ENCODE measurements at places on chromosomes 16 and 17. TPM values are rescaled to one million over a fixed set of nuclear protein-coding genes. Genes with fewer than 3 reads are reported as not detected.

SLC47A1 gene
- 0.65 TPM for total RNA-seq

G6PC1 gene
- total RNA-seq = not detected

MPP3 gene
- not detected for total RNA-seq

FOXF1 gene
- total RNA-seq = not detected

TSNAXIP1 gene
- total RNA-seq = 0.39 TPM

CSH1 gene
- total RNA-seq = not detected

DYNLL2 gene
- total RNA-seq = 32.9 TPM

FBXL16 gene
- 8.8 TPM for total RNA-seq

KRT34 gene
- total RNA-seq = not detected

NOD2 gene
- 13.0 TPM for total RNA-seq

FOXN1 gene
- total RNA-seq = not detected

MT1G gene
- total RNA-seq = 26.8 TPM

ANKRD40CL gene
- not detected for total RNA-seq

BICDL2 gene
- total RNA-seq = 0.30 TPM

ZP2 gene
- total RNA-seq = not detected

CCL8 gene
- total RNA-seq = not detected

KRT39 gene
- not detected for total RNA-seq

SULT1A4 gene
- total RNA-seq = 1.4 TPM

STH gene
- not detected for total RNA-seq

TNRC6C gene
- total RNA-seq = 30.5 TPM

OR1A2 gene
- total RNA-seq = not detected

RAB37 gene
- total RNA-seq = 18.1 TPM

TLCD3B gene
- total RNA-seq = 4.5 TPM

All from activated T-cell treated with anti-CD3 and anti-CD28 coated beads, Interleukin-2, amount 50 U/mL, for 72 hours (primary cell).